ENCODE measurements at places on chromosomes 3 and 15.

GRCh38 chr3:65788461-65788860, 250.3 kb downstream of the MAGI1 start:
- no peak for DNase-seq

DNA sequence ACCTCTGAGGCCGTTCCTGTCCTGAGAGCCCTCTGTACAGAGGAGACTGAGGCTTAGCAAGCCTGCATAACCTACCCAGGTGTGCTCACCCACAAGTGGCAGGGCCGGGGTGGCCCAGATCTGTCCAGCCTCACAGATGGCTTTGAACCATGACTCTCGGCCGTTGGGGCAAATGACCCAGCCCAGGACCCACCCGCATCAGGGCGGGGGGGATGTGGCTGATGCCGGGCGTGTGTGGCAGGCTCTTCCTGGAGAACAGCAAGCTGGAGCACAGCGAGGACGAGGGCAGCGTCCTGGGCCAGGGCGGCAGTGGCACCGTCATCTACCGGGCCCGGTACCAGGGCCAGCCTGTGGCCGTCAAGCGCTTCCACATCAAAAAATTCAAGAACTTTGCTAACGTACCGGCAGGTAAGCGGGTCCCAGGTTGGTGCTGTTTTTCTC, 133.5 kb downstream of the LRRK1 start:
- no peak for DNase-seq

- DNase-seq, result no peak
Measured at GRCh38 chr3:73597476-73597875, 27.3 kb downstream of the PDZRN3 start.

DNA sequence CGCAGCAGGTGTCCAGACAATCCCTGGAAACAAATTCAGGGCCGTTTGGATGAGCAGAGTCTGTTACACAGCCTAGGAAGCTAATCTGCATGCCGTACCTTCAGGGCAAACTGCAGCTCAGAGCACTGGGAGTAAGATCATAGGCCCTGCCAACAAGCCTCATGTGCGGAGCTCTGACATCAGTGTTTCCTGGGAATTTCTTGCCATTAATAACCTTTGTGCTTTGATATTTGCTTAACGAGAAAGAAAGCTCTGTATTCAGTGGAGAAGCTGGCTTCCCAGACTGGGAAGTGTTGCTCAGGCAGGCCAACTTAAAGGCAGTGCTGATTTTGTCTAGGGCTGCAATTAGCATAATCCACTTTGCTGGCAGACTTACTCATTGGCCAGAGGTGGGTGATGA, 116.1 kb upstream of the KLHL25 start:
- DNase-seq, result no peak

GRCh38 chr3:177050501-177051237, 146.6 kb downstream of the TBL1XR1 start:
- DNase-seq, result no peak

DNA sequence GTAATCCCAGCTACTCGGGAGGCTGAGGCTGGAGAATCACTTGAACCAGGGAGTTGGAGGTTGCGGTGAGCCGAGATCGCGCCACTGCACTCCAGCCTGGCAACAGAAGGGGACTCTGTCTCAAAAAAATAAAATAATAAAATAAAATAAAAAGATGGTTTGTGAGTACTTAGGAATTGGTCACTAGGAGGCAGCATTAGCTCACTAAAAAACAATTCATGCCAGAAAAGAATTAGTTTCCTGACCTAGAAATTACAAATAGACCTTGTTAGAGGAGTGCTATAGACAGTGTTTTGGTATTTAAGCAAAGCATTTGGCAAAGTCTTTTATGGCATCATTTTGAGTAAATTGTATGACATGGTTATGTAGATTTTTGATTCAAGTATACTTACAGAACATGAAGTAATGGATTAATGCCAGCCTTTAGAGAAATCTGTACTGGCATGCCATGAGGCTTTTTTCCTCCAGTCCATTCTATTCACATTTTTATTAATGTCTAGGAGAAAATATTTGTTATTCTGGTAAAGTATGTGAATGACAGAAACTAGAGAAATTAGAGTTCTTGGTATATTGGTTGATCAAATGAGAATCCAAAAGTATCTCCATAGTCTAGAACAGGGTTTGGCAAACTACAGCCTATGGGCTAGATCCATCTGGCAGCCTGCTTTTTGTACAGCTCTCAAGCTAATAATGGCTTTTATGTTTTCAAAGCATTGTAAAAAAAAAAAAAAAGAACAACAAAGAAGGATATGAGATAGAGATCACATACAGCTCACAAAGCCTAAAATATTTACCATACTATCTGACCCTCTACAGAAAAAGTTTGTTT, 81.6 kb downstream of the LRRC49 start:
- no peak for DNase-seq

- no peak for DNase-seq
Measured at GRCh38 chr3:171365489-171365888, 94.7 kb downstream of the TNIK start.

DNA sequence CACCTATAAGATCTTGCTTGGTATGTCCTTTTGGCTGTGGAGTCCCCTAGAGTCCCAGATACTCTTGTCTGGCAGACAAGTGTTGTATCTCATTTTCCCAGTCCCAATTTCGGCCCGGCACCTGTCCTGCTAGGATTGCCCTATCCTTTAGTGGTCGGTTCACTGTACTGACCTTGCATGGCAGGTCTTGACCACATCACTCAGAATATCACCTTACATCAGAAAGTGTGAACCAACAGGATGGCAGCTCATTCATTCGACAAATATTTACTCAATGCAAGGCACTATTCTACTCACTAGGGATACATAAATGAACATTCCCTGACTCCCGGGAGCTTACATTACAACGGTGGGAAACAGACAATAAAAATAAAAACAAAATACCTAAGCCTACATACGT, 5.7 kb upstream of the CCDC80 start:
- DNase-seq, result no peak

DNA sequence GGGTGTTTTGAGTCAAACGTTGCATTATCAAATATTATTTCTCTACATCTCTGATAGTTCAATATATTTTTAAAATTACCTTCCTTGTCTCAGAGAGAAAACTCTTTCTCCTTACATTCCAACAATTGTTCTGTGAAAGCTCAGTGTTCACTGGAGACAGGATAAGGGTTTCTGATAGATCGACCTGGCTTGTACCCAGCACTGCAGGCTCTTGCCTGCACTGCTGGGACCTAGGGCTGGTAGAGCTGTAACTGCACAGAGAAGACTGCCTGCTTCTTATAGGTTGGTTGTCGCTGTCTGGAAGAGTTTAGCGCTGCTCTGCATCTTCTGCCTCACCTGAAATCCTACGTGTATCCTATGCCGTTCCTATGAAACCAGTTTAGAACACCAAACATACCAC, 249.9 kb upstream of the LRTM1 start:
- no peak for DNase-seq

GRCh38 chr3:192943393-192943792, 25.7 kb upstream of the MB21D2 start:
- DNase-seq, result no peak

DNA sequence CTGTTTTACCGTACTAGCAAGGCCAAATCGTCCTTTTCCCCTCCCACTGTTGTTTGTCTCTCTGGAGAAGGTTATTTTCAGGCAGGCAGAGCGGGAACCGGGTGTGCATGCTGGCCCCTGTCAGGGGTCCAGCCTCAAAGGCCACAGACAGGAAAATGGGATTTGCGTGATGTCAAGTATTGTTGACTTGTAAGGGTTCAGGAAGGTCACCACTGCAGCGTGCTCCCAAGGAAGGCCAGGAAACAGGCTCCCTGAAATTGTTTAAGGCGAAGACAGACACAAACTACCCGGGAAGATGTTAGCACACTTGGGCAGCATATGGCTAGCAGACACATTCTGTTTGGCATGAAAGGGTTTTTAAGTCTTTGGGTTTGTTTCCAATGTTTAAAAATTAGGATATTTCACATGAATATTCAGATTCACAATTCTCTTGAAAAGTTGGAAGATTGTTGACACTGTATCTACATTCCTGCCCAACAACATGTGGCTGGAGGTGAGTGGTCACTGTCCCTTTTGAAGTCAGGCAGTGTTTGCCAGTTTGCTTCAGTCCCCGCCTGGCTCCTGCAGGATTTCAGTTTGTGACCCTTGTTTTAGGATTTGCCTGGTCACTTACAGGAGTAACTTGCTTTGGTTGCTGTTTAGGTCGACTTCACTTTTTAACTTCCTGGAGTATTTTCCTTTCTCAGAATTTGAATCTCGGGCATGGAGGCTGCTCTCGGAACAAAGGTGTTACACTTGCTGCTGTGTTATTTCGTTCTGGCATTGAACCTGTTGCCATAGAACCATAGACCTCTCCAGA, 90.4 kb downstream of the BDH1 start:
- no peak for DNase-seq

- DNase-seq, result no peak
Measured at GRCh38 chr3:188274249-188274915, 120.4 kb downstream of the LPP start.

DNA sequence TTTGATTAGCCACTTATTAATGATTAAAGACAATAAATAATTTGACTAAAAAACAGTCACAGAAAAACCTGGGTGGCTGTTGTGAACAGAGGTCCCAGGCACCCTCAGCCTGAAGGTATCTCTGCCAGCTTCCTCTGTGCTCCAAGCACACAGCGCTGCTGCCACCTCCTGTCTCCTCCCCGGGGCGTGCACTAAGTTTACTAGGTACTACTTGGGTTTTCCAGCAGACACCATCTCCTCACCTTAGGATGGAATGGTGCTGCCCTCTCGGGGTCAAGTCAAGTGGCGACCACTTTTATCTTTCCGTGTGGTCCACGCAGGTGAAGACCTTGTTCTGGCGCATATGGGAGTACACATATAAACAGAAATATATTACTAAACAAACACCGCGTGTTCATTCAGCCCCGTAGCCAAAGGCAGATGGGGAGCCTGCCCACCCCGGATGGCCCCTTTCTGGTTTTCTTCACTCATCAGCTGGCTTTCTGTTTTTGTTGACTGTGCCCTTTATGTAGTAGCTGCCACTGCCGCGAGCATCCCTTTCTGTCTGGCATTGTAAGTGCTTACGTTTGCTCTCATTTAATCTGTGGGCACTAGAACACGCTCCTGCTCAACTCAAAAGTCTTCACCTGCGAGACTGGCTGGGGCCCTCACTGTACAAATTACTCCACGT, 128.0 kb downstream of the LRIG1 start:
- peak; percentile 70 for DNase-seq

- no peak for DNase-seq
Measured at GRCh38 chr3:24261521-24261920, 233.1 kb downstream of the THRB start.

- DNase-seq, result peak; percentile 86
Measured at GRCh38 chr3:141402476-141403171, 34.3 kb downstream of the ZBTB38 start.

DNA sequence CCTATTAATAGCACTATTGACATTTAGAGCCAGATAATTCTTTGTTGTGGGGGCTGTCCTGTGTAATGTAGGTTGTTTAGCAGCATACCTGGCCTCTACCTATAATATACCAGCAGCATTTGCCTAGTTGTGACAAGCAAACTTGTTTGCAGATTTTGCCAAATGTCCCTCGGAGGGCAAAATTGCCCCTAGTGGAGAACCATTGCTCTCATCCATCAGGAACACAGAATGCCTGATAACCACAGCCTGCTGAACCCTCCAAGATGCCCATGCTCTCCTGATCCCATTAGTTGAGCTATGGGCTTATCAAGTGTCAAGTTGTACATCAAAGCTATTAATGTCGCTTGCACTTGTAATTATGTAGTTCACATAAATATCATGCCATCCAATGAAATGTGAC, 15.0 kb upstream of the KBTBD8 start:
- DNase-seq, result no peak

DNA sequence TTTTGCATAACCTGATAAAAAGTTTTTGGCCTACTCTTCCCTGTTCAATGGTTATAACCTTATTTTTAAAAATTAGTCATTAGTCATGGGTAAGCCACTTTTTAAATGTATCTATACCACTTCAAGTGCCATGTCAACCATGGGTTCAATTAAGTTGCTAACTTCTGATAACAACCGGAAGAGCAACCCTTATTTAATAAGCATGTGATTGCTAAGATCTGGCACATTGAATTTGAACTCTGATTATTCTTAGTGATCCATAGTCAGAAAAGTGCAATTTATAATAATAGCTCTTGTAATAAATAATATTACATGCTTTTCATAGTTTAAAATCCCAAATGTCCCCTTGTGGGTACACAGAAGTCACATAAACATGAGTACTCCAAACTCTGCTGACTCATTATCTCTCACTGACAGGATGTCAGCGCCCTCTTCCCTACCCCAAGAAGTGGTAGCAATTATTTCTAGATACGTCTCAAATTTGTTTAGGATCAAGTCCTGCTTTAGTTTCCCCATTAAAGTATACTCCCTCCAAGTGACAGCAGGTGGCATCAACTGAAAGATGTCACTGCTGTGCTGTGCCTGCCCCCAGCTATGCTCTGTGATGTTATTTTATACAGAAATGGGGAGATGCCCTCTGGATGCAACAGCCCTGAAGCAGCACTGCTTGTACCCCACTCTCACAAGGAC, 18.6 kb downstream of the SAMD7 start:
- DNase-seq, result no peak

- no peak for DNase-seq
Measured at GRCh38 chr3:177443469-177443868, 246.2 kb upstream of the TBL1XR1 start.

- DNase-seq, result peak; percentile 53
Measured at GRCh38 chr15:68821190-68821840, 620 bp upstream of the ANP32A start.

GRCh38 chr3:127970966-127971592, 56.0 kb downstream of the KBTBD12 start:
- no peak for DNase-seq

DNA sequence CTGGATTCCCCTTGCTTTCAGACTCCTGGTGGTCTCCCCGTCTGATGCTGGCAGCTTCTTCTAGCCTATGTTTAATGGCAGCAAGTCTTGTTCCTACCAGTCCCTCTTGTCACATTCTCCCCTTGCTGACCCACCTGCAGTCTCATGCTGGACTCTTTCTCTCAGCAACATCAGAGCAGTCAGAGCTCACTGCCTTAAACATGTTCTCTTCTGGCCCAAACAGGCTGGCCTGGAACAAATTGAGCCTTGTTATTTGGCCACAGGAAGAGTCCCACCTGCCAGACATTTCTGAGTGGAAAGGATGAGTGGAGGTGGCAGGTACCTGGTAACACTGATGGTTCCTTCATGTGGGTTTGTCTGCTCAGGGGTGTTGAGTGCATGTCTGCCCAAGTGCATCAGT, 59.2 kb upstream of the APEH start:
- no peak for DNase-seq

DNA sequence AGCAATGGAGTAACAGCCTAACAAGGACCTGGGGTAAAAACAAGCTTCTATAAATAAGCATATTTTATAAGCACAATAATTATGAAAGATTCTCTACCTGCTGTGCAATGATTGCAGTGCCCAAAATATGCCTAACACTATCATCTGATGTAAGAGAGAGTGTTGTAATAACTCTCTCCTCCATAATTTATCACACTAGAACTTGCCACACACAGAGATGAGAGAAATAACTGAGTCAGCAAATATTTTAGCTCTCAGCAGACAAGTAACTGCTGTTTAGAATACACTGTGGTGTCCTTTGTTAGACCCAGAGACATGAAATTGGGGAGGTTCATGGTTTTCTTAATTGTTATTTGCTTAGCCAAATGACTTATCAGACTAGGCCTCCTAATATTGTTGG, 105.3 kb upstream of the ACP3 start:
- DNase-seq, result no peak
